ENCODE measurements at places on chromosomes 12 and 14. TPM values are rescaled to one million over a fixed set of nuclear protein-coding genes. Genes with fewer than 3 reads are reported as not detected.

DNA sequence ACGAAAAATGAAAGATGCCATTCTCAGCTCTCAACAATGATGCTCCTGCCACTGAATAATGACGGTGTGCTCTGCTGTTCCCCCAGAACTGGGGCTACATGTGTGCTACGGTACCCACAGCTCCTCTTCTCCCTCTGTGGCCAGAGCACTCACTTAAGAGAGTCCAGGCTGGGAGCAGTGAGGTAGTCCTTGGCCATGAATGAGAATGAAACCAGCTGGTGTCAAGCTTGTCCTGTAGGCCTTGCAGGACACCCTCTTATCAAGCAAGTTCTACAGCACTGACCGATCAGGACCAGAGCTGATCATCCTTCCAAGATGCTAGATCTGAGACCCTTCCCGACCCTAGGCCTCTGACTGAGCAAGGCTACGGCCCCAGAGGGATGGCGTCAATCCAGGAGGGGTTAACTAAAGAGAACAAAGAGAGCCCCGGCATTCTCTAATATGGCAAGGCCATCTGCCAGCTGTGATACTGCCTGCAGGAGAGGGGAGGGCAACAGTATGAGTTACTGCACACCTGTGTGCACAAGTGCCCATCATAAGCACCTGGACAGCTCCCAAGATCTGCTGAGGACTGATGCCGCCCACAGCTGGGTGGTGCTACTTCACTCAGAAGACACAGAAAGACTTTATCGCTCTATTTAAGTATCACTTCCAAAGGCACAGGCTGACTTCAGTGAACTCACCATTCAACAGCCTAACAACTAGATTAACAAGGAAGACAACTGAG lies 30.5 kb downstream of the APPL2 start:
- no peak for DNase-seq

The ETFRF1 gene
- polyA plus RNA-seq, result 23.1 TPM

The KRT71 gene
- not detected for polyA plus RNA-seq

The HCAR2 gene
- 0.09 TPM for polyA plus RNA-seq

The FLRT2 gene
- polyA plus RNA-seq, result 49.4 TPM

The ALDH2 gene
- 103 TPM for polyA plus RNA-seq

DNA sequence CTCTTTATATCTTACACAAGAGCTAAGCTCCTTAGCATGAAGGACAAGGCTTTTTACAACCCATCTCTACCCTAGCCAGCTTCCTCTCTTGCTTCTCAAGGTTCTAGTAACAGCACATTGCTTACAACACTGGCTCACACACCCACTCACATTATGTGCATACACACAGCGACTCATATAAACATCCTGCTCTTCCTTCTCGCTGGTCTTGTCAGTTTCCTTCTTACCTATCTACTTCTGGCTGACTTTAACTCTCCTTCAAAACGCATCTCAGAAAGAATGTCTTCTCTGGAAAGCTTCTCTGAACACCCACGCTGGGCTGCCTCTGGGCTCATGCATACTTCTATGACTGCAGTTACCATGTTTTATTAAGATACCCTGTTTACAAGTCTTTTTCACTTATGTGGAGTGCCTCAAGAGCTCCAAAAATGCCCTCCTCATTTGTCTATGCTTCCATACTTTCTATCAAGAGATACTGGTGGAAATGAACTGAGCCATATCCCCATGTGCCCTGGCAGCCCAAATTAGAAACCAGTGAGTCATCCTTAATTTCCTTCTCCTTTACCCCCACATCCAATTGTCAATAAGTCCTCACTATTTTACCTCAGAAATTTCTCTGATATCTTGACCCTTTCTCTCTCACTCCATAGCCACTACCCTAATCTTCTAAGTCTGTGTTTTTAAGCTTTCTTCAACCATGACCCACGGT lies 126.9 kb upstream of the KRAS start:
- no peak for DNase-seq

The TDRD9 gene
- 1.6 TPM for polyA plus RNA-seq

DNA sequence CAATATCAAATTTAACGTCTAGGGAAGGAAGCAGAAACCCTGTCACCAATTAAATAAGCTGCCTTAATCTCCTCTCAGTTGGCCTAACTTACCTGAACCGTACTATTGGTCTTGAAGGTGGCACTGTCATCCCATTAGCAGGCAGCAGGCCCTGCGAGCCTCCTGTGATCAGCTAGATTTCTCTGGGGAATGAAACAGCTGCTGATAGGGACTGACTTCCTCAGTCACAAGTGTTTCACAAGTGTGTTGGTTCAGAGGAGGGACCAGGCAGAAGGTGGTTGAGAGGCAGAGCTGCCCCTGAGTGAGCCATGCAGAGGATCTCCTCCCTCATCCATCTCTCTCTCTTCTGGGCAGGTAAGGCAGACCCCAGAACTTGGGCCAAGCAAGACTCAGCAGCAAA lies 166.8 kb downstream of the DAD1 start:
- DNase-seq, result no peak

The TCL1B gene
- not detected for polyA plus RNA-seq

GRCh38 chr12:47082796-47083621 lies 3.2 kb upstream of the AMIGO2 start:
- no peak for DNase-seq

- DNase-seq, result no peak
Measured at GRCh38 chr14:22555384-22556011, 33.5 kb downstream of the DAD1 start.

Measured in right lung (tissue), 10 donors.